ENCODE measurements at places on chromosomes 2 and 18.
A peak's percentile ranks its signal among the peaks of the same experiment; 100 is the strongest.

GRCh38 chr2:96389736-96390135, 54.2 kb downstream of the NCAPH start:
- no peak for DNase-seq

DNA sequence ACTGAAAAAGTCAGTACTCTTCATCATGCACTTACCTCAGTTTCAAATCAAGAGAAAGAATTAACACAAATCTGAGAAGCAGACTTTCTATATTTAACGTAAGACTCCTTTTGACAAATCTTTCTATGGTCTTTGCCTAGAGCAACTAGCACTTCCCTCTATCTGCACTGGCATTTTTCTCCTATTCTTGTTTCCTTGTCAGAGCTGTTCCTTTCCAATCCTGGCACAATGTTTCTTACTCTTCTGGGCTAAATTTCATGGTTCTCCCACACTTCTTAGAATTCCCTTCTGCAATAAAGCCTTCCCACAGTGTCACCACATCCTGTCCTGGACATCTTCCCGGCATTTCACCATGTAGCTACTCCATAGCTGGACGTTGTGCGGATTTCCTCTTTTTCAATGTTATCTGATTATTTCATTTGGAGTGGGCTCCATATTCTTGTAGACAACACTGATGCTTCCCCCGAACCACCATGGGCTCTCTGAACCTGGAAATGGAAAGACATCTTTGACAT, 144.7 kb upstream of the CTNNA2 start:
- no peak for DNase-seq

- DNase-seq = no peak
Observed at GRCh38 chr2:241313543-241314095, 1.9 kb downstream of the HDLBP start.

- DNase-seq = no peak
Observed at GRCh38 chr2:20434588-20435294, 12.1 kb upstream of the RHOB start.

- DNase-seq = peak; percentile 59
Observed at GRCh38 chr2:218272531-218273212, 2.4 kb downstream of the PNKD start.

- no peak for DNase-seq
Observed at GRCh38 chr2:193349642-193350041, 1154.9 kb upstream of the TMEFF2 start.

DNA sequence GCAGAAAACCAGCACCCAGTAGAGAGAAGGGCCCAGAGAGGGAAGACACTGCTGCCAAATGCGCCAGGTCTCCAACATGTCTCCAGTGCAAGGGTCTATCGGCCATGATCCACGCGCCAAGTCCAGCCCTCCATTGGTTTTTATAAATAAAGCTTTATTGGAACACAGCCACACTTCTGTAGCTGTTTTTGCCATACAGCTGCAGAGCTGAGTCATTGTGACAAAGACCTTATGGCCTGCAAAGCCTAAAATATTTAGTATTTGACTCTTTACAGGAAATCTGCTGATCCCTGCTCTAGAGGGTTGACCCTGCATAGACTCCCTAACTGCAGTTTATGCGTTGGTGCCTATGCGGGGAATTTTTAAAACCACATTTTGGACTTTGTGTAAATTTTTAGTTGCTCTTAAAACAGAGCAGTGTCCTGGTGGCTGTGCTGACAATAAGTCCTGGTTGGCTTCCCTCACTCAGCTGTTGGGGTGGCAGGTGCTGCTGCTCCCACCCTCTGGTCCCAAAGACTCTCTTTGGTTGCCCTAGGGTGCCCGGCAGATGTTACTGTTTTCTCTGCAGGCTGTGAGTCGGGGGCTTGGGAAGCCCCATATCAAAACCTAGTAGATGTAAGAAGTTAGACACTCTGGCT, 154.9 kb downstream of the CTIF start:
- no peak for DNase-seq

- DNase-seq = no peak
Observed at GRCh38 chr2:23698721-23699579, 228.0 kb downstream of the ATAD2B start.

Data from stimulated activated CD8-positive, alpha-beta memory T cell treated with anti-CD3 and anti-CD28 coated beads, Interleukin-2, amount 100 ng/mL, for 48 hours (primary cell).